ENCODE measurements at places on chromosomes 1 and 21. TPM values are rescaled to one million over a fixed set of nuclear protein-coding genes. Genes with fewer than 3 reads are reported as not detected.

Gene OR2L8
- not detected for total RNA-seq

Gene PDPN
- 28.7 TPM for total RNA-seq

- DNase-seq: no peak
Measured at GRCh38 chr1:80064524-80064923, 1058.0 kb upstream of the ADGRL4 start.

DNA sequence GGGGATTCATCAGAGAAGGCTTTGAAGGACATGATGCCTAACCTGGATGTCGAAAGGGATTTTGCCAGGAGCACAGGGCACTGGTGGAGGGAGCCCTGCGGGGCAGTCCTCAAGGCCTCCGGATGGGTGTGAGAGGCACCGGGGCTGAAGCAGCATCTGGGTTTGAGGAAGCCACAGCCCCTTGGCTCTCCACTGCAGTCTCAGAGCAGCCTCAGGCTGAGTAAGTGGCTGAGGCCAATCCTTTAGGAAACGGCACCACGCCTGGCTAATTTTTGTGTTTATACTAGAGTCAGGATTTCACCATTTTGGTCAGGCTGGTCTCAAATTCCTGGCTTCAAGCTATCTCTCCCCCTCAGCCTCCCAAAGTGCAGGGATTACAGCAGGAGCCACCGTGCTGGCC lies 12.0 kb downstream of the ERVH48-1 start:
- DNase-seq: peak; percentile 34

- DNase-seq: no peak
Measured at GRCh38 chr1:7562729-7563605, 208.1 kb upstream of the VAMP3 start.

All from fibroblast of villous mesenchyme (primary cell).